ENCODE measurements at places on chromosomes 1 and 21.
A peak's percentile ranks its signal among the peaks of the same experiment; 100 is the strongest.

DNA sequence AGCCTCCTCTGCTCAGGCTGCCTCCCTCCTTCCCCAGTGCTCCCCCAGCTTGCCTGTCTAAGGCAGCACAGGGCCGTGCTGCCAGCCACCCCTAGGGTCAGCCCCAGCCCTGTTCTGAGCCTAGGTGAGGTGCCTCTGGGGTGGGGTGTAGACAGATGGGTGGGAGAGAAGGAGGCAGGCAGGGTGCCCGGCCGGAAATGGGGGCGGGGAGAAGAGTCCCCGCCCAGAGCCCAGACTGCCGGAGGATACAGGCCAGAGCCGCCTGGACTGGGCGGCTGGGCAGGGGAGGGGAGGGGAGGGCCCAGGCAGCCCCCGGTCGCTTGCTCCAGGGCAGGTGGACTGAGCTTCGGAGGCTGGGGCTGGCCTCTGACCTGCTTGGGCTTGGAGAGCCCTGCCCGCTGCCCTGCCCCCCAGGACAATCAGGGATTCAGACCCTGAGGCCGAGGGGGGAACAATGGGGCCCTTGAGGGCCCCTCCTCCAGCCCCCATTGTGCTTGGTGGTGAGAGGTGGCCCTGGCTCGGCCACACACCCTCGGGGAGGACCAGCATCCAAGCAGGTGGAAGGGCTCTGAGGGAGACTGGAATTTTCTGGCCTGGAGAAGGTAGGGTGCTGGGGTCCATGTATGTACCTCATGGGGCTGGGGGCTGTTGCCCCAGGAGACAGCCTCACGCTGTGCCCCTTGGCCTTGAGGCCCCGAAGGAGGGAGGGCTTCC lies at the start of gene GJC2:
GJC2 (plus strand) TSS at position 525 of the 714 bp plus-strand sequence. CDS start 7,829 bp downstream, outside the sequence.
- no peak for DNase-seq

GRCh38 chr1:202615501-202616354 lies 94.5 kb downstream of the SYT2 start:
- peak; percentile 55 for DNase-seq

GRCh38 chr1:172849653-172850052 lies 190.8 kb downstream of the FASLG start:
- DNase-seq, result no peak

- DNase-seq, result no peak
These were observed 163.4 kb upstream of the SGIP1 start for GRCh38 chr1:66370462-66370971.

DNA sequence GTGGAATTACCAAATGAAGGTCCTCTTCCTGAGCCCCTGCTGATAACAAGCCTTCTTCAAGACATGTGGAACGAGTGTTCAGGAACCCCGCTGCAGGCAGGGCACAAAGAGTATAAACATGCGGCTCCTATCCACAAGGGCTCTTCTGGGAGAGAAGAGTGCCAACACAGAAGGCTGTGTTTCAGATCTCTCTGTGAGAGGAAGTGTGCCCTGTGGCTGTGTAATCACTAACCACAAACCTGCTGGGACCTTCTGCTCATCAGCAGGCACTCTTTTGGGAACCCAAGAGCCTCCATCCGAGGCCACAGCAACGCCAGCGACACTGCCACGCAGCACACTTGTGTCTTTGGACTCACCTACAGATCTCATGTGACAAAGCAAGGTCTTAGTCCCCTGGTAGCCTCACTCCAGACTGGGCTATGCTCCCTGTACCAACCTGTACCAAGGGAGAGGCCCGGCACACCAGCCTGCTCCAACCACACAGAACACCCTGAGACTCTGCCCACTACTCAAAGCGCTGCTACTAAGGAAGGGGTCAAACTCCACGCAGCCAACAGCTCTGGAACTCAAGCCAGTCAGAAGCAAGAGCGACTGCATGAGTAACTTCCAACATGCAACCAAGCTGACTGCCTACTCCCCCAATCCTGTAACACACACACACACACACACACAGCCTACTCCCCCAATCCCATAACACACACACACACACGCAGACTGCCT lies 7.8 kb downstream of the PTTG1IP start:
- no peak for DNase-seq

GRCh38 chr1:159587461-159587951 lies at the start of gene APCS:
Gene APCS (plus strand): TSS chr1:159587826. CDS start chr1:159587922, 96 bp downstream.
- no peak for DNase-seq

GRCh38 chr1:158998037-158998780 lies 11.5 kb upstream of the IFI16 start:
- no peak for DNase-seq

DNA sequence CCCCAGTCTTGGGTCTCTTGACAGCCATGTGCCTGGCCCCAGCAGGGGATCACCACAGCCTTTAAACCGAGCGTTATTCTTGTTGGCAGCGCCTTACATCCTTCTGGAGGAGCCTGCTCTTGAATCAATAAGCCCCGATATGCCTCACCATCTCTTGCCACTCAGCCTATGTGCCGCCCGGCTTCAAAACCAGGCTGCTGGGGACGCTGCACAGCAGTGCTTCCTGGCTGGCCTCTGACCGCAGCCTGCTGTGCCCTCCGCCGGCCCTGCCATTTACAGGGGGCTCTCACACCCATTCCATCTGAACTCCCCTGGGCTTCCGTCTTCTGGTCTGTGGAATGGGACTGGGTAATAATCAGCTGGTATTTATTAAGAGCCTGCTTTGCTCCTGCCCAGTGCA lies 3.0 kb upstream of the PEX10 start:
- DNase-seq, result no peak

DNA sequence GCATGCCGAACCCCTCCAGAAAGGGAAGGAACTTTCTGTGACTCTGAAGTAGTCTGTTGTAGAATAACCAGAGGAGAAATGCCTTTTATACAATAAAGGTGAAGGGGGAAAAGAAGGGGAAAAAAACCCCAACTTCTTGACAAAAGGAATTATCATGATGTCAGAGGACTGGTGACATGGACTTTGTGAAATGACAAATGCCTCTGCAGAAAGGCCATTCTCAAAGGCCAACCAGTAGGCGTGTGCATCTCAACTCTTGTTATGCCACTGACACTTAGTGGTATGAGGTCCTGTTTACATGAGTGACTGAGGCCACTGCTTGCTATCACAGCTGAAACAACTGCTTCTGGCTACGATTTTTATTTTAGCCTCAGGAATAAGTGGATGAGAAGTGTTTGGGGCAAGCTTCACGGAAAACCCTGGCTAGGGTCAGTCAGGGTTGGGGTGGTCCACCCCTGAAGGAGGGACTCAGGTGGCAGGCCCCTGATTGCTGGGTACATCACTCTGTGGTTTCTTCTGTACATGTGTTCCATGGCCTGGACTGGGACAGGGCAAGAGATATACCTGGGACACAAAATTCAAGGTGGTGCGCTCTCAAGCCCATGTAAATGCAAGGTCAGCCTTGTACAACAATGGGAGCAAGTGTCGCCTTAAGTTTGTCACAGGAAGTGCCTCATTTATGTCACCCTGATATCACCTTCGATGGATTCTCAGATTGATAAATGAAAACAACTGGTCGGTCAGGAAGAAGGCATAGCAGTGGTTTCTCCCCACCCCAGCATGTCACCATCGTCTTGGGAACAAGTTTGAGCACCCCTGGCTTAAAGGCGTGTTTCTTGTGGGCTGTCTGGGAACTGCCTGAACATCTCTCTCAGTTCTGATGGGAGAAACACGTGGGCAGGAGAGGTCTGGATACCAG lies 12.4 kb downstream of the RUNX1 start:
- DNase-seq, result no peak

DNA sequence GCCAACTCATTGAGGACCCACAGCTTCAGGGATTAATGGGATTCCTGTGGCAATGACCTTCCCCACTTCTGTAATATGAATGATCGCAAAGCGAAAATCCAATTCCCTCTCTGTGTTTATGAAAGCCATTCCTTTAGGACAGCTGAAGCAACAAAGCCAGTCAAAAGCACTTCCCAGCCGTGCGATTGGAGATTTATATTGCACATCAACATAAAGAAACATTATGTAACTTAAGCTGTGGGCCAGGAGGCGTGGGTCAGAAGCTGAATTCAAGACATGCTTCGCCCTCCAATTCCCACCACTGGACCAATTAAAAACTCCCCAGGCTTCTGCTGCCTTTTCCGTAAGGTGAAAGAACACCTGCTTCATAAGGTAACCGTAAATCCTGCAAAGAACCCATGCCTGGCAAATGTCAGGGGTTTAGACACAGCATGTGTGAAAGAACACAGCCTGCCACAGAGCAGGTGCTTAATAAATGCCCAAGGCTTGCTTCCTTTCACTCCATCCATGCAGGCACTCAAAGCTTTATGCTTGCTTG lies 138.9 kb upstream of the SOD1 start:
- DNase-seq, result no peak

DNA sequence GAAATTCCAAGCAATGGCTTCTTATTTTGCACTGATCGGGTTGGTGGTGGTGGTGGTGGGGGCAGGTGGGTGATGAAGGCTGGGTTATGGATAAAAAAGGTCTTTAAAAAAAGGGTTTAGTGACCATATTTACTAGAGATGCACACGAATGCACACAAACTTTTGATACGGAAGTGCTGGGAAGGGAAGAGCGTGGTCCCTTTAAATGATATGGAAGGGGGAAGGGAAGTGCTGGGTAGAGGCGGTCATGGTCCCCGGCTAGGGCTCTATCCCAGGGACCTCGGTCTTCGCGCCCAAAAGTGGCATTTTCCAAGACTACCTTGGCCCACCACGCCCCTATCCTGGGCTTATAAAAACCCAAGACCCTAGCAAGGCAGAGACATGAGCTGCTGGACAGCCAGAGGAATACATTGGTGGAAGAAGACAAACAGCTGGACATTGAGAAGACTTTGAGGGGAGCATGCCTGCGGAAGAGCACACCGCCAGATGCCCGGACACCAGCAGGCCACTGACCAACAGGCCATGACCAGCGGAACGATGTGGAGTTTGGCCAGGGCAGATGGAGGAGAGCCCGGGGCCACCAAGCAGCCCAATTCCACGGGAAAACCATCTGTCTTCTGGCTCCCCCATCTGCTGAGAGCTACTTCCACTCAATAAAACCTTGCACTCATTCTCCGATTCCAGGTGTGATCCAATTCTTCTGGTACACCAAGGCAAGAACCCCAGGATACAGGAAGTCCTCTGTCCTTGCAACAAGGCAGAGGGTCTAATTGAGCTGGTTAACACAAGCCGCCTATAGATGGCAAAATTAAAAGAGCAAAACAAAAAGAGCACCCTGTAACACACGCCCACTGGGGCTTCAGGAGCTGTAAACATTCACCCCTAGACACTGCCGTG lies 1720.2 kb downstream of the MRPL39 start:
- DNase-seq, result no peak

GRCh38 chr1:171740356-171740863 lies 1.5 kb downstream of the VAMP4 start:
- DNase-seq, result no peak

DNA sequence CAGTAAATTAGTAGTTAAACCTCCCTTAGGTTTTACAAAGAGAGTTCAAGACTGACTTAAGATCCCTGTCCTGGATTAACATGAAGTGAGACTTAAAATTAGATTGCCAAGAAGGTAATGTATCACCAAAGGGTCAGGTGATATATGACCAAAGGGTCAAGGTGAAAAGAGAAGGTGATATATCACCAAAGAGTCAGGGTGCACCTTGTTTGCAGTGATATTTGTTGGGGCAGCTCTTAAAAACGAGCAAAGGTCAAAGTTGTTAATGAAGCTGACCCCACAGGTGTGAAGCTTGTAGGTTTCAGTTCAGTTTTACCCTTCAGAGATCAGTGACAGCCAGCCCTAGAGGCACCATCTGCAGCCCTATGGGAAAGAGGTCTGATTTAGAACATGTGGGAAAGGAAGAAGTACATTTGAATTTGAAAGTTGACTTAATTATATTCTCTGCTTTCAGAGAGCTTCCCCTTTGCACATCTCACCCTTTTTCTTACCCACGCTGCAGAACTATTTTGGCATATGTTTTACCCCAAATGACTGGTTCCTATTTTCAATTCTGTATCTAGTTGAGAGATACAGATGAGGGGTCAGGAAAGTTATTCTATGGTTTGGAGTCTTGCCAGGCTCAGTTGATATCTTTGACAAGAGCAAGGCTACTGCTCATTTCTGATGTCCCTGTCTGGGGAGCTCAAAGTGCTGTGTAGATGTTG lies 170.8 kb downstream of the S1PR1 start:
- DNase-seq, result no peak

DNA sequence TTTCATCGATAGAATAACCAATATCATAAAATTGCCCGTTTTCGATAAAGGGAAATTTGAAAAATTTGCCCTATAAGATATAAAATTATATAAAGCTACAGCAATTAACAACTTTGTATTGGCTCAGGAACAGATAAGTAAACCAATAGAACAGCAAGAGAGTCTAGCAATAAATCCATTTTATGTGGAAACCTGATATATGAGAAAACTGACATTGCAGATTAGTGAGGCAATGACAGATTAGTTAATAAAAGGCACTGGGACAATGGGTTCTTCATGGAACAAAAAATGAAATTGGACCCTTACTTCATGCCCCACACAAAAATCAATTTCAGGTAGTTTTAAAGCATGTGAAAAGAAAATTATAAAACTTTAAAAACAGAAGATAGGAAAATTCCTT lies 169.9 kb upstream of the ST6GALNAC5 start:
- no peak for DNase-seq

DNA sequence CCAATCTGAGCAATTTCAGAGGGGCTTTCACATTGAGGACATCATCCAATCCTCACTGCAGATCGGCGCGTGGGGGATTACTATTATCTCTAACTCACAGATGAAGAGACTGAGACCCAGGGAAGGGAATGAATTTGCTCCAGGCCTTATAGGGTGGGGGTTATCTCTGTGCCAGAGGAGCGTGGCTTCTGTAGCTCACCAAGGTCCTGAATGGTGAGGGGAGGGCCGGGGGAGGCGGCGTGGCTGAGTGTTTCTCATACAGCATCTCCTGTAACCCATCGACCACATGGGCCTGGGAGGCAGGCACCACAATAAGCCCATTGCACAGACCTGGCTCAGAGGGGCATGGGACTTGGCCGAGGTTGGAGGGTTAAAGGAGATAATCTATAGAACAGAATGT lies 143.0 kb upstream of the KLHDC7A start:
- no peak for DNase-seq

DNA sequence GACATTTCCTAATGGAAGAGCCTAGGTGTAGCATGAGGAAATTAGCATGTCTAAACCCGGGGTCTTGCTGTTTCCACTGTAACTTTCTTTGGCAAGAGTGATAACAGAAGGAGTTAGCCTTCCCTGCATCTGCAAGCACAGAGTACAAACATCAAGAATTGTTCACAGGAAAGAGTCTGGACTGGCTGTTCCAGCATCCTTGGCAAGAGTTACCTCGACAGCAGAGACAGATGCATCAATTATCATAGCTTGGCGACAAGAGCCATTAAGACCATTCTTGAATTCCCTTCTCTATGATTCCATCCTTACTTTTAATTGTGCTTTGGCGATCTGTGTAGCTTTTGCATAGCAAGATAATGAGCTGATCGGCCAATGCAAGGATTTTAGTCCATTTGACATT lies 82.8 kb upstream of the RALGPS2 start:
- DNase-seq, result no peak
